Calu3 (cell line): ENCODE measurements at places on chromosomes 11 and 22. TPM values are rescaled to one million over a fixed set of nuclear protein-coding genes. Genes with fewer than 3 reads are reported as not detected.
A peak's percentile ranks its signal among the peaks of the same experiment; 100 is the strongest.

DNA sequence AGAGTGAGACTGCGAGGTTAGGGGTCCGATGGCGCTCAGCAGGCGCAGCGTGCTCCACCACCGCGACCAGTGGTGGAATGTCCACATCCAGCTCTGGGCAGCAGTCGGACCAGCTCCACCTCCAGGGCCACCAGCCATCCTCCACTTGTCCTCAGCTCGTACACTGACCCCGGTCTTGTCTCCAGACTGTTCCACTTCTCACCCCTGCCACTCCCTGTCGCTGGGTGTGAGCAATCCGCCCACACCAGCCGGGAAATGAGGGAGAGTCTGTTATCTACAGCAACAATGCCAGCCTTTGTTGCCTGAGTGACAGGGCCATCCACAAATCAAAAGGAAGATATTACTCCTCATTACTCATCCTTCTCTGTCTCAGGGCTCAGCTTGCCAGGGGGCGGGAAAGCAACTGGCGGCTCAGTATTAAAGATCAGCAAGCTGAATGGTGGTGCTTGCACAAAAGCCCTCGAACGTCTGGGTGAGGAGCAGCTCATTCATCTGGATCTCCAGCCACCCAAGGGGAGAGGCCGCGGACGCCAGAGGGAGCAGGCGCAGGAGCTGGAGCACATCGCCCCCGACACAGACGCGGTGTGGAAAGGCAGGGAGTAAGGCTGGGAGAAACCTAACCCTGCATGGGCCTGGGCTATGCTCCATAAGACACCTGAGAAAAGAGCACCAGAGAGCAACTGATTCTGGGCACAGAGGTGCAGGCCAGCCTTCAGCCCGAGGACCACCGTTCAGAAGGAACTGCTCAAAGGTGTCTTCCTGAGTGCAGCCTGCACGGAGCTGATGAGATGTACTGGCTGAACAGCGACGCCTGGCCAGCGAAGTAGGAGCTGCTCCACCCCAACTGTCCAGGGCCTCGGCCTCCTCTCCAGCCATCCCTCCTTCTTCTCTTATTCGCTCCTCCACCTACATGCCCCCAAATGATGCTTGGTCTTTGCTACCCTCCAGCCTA lies 21.9 kb downstream of the IGSF9B start:
- peak; percentile 80 for DNase-seq

DNA sequence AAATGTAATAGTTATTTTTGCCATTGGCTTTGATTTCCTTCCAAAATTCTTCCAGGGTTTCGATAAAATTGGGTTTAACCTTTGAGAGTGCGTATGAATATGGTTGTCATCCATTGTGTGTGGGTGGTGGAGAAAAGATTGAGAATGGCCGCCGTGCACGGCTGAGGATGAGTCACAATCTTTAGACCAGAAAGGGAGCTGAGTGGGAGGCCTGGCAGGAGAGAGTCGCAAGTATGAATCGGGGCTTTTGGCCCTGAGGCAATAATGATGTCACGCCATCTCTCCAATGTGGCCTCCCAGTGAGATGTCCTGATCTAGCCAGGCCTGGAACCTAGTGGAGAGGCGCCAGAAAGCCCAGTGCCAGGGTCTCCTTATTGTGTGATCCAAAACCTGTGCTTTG lies 33.1 kb upstream of the SMPD1 start:
- no peak for DNase-seq

DNA sequence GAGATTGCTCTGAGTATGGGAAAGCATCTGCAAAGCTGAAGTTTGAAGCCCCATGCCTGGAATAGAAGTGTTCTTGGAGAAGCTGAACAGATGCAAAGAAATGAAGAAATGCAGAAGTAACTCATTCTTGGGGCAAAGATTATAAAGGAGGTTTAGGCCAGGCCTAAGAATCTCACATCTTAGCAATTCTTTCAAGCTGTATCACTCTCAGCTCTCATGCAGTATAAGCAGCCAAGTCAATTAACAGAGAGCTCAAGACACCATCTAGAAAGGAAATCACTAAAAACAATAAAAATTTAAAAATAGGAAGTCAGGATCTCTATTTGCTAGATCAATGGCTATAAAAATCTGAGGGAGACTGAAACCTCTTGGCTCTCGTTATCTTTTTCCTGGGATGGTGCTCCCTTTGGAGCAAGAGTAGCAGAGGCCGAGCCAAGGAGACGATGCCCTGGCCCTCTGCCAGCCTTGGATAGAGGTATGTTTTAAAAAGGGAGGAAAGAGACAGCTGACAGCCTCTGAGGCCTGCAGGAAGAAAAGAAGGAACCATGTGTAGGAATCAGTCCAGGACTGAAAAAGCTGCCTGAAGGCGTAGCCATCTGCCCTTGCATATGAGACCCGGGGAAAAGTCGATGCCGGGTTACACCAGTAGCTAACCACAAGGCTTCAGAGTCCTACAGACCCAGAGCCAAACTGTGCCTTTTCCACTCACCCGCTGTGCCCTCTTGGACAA lies 229.8 kb downstream of the BLID start:
- DNase-seq = no peak

DNA sequence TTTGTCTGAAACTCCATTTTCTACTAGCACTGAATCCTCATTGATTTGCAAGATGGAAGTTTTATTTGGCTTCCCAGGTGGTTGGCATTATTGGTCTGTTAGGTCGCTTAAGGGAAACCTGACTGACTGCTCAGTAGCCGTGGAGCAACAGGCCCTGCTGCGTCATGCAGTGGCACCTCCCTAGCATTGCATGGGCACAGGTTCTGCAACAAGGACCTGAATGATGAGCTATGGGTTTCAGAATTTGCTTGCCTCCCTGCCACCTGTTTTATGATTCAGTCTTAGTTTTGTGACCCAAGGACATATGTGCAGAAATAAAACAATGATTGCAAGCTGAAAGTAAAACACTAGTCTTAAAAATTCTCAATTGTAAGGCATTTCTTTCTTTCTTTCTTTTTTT lies 128.5 kb downstream of the SLC1A2 start:
- DNase-seq = no peak

- no peak for DNase-seq
Measured at GRCh38 chr11:73200256-73200655, 17.8 kb upstream of the P2RY2 start.

DNA sequence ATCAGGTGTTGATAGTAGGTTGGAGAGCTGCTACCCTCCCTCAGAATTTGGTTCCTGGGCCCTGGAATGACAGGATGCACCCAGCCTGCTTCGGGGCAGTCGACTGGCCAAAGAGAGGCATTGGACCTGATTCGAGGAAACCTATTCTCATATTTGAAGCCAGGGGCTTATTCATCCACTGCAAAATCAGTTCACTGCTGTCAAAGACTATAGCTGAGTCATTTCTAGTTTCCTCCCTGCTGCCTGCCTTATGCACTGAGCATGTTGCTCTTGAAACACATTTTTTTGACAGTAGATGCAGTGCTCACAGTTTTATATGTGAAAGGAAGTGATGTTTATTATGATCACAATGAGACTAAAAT lies 565.4 kb downstream of the ETS1 start:
- no peak for DNase-seq

DNA sequence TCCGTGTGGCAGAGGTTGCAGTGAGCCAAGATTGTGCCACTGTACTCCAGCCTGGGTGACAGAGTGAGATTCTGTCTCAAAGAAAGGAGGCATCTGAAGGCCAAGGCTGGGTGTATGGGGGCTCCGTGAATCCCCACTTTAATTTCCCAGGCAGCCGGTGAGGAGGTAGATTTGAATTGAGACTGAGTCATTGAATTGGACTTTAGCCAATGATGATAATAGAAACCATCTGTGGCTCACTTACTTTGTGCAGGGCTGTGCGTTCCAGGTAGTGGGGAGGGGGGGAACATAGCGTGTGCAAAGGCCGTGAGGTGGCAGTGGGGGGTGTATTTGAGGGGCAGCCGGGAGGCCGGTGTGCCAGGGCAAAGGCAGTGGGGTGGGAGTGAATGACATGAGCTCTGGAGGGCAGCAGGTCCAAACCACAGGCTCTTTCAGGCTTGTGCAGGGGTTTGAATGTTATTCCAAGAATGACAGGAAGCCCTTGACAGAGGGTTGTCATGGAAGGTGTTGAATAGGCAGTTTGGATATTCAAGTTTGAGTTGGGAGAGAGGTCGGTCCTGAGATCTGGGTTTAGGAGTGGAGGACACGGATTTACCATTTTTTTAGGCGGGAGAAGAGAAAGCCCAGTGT lies 6.1 kb downstream of the ARHGAP8 start:
- no peak for DNase-seq

DNA sequence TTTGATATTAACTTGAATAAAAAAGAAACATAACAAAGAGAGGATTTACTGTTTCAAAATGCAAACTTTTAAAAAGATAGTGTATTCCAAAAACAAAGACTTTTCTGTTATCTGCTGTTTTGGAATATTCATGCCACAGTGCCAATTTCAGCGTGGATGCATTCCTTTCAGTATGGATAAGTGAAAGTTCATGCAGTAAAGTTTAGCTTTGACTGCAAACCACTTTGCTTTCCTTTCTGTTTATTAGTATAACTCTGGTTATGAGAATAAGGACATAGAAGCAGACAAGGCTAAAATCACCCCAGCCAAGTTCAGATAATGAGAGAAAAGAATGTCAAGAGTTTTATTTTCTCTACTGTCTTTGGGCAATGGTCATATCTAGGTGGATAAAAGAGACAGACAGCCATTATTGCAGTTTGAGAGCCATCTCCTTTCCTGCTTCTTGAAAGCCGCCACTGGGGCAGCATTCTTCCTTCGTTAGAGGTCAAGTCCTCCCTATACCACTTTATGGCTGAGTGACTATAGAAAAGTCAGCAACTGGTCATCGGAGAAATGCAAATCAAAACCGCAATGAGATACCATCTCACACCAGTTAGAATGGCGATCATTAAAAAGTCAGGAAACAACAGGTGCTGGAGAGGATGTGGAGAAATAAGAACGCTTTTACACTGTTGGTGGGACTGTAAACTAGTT lies 82.4 kb upstream of the BLID start:
- DNase-seq = no peak

ADAMTS8 gene
- not detected in 2 replicates for total RNA-seq

AAMDC gene
- total RNA-seq = 11.7 and 12.9 TPM in 2 replicates

FHIP1B gene
- total RNA-seq = 39.7 and 43.9 TPM in 2 replicates
